ENCODE measurements at places on chromosomes 5 and 9.

DNA sequence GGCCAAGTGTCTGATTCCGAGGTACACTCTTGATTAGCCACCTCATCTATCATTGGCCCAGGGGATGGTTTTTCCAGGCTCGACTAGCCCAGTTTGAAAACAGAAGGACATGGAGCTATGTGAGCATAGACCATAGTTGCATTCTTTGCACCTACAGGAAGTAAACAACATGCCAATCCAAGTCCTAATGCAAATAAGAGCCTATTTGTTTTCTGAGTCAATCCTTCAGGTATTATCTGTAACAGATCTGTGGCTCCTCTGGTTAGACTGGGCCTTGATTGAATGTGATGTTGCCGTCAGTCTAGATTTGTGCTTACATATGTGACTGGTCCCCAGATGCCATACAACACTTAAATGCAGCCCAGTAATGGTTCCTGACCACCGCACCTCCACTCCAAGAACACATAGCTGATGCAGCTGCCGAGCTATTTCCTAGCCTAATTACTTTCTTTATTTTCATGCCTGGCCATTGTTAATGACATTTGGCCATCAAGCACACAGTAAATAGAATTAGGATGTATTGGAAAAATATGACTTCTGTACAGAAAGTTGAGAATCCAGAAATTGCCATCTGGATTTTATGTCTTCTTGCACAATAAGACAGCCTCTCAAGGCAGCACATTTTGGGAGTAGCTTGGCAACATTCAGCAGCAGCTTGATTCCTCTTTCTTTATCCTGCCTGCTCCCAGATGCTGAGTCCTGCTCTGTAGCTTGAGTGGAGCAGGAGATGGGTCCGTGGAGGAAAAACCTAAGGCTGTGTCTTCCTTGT, 29.5 kb upstream of the ARHGAP26 start:
- DNase-seq, result no peak

DNA sequence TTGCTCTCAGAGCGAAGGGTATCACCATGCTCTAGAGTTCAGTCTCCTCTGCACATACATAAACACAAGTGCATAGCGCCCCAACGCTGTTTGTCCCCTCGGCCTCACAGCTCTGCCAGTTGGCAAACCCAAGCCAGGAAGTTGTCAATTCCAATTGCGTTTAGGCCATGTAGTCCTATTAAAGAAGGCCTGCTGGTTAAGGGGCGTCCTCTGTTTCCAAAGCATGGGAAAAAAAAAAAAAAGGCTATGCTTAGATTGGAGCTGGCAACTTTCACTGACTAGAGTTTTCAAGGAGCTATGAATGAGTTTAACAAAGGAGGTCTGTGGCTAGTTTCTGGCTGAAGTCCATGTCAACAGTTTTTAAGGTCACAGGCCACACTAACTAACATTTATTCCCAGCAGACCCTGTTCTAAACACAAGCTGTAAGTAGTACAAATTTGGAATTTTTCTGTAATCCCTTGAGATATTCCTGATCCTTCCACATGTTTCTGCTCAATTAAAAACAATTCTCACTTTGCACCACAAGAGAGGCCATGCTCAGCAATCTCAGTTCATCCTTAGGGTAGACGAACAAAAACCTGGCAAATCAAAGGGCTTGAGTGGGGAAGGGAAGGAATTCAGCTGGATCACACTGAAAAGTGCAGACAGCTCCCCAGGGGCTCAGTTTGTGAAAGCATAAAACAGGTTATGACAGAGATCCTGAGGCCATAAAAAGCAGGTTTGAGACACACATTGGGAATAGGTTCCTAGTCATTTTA, 187.7 kb downstream of the DENND1A start:
- peak; percentile 54 for DNase-seq

DNA sequence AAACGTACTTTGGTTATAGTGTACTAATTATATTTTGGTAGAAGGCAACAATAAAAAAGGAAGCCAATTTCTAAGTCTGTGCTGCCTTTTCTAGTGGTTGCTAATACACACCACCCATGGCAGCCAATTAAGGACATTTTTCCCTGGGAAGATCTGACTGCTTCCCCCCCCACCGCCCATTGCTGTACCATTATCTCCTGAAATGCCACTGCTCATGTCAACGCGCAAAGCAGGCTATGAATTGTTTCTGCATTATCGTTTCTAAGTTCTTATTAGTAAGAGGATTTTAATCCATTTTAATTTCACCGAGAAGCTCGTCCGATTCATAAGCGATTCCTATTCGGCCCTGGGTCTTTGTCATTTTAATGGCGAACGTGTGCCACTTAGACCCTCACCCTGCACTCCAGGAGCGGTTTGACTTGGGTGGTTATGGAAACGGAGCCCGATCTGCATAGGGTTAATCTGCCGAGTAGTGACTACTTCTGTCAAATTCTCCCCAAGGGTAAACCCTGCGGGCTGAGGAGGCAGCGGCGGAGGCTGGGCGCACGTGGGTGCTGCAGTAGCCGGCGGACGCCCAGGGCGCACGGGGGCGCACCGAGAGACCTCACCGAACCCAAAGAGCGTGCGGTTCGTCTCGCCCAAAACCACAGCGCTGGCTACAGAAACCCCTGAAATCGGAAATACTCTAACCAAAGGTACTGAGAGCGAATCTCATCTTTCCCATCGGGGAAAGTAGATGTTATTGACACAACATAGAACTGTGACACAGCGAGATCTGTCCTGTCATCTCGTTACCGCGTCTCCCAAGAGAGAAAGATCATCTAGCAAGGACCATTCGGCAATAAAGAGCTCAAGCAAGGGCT, 55.8 kb upstream of the SHC3 start:
- peak; percentile 45 for DNase-seq

DNA sequence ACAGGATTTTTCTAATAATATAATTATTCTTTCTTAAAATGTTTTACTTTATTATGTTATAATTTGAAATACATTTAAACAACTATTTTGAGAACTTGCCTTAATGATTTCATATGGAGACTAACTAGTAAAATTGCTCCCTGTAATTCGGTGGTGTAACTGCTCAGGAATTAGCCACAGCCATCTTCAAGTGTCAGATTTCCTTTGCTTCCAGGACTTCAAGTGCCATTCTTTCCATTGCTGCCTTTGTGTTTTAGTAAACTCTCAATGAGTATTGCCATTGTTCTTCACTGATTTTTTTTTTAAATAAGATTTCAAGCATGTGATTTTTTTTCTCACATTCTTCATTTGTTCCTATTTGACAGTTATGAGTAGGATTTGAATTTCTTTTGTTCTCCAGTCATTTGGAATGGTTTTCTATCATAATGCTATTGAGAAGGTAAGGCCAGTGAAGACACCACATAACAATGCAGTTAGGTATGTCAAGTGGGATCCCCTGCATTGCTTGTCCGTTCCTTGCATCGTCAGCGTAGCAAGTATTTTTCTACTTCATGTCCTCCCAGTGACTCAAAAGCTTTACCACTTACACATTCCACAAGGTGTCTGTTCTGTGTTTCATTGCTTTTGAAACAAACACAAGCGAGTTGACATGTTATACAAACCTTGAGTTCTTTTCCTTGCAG, 83.7 kb downstream of the LNPEP start:
- no peak for DNase-seq

GRCh38 chr9:131673531-131673930, 66.3 kb downstream of the RAPGEF1 start:
- no peak for DNase-seq

All from caudate nucleus (tissue), 63 donors.